ENCODE measurements at places on chromosomes 7 and 10.
A peak's percentile ranks its signal among the peaks of the same experiment; 100 is the strongest.

GRCh38 chr7:77235276-77235675 lies 35.7 kb upstream of the FGL2 start:
- DNase-seq = no peak

DNA sequence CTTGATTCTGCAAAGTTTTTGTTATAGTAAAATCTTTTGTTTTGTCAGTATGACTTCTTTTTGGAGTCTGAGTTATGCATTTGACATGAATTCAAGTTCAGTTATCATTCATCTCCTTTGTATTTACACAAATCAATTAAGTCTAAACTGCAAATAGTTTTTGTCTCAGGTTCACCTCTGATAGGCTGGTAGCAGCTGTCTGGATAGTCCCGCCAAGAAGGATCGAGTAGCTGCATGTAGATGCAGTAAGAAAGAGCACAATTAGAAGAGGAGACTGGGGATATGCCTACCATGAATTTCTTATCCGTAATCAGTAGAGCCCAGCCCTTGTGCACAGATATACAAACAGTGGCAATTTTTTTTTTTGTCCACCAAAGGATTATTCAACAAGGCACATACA lies 392.5 kb upstream of the ETV1 start:
- DNase-seq = no peak

GRCh38 chr10:33382216-33382600 lies 47.7 kb upstream of the NRP1 start:
- DNase-seq = no peak

- DNase-seq = no peak
Measured at GRCh38 chr10:70254778-70255328, 21.6 kb upstream of the PPA1 start.

DNA sequence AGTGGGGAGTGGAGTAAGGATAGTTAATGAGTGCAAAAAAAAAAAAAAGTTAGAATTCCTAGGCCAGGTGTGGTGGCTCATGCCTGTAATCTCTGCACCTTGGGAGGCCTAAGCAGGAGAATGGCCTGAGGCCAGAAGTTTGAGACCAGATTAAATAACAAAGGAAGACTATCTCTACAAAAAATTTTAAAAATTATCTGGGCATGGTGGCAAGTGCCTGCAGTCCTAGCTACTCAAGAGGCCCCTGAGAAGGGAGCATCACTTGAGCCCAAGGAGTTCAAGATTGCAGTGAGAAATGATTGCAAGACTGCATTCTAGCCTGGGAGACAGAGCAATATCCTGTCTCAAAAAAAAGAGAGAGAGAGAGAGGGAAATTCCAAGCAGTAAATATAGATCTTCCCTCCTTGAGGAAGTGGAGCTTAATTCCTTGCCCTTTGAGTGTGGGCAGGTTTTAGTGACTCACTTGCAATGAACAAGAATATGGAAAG lies 19.5 kb upstream of the CSTF2T start:
- DNase-seq = no peak

GRCh38 chr7:104111271-104111670 lies 96.5 kb downstream of the ORC5 start:
- DNase-seq = no peak

- no peak for DNase-seq
Measured at GRCh38 chr7:104908636-104909035, 105.4 kb upstream of the KMT2E start.

DNA sequence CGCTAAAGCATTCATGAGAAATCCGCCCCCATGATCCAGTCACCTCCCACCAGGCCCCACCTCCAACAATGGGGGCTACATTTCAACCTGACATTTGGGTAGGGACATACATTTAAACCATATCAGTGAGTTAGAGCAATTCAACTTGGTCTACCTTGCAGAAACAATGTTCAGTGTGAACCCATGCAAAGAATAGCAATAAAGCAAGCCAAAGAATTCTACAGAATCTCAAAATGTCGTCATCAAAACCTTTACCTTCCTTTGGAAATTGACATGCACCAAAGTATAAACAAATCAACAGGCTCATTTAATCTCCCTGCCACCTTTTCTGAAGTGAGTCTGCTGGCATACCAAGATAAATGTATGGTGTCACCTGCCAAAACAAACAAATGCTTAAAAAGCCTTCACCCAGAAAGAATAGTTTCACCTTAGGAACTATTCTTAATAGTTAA lies 68.8 kb upstream of the ABLIM1 start:
- DNase-seq = no peak

- DNase-seq = no peak
Measured at GRCh38 chr7:65966146-65966545, 15.9 kb downstream of the GUSB start.

- no peak for DNase-seq
Measured at GRCh38 chr10:10977226-10977956, 40.3 kb upstream of the CELF2 start.

DNA sequence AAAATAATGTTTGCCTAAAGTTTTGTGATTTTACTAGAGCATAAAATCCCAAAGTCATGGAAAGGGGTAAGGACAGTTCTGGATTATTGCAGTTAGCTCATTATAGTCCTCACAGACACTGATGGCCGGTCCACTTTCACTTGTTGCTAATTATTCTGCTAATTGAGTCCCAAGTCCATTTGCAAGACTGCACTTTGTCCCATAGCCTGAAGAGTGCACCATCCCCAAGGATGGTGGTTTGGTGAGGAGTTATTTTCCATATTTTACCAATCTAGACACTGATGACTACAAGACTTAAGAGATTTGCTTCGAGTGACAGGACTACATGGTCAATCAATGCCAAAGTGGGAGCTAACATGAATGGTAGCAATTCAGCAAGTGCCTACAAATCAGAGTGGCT lies 181.8 kb upstream of the CACNA2D1 start:
- DNase-seq = no peak

GRCh38 chr10:129942391-129942790 lies 21.7 kb downstream of the EBF3 start:
- no peak for DNase-seq

DNA sequence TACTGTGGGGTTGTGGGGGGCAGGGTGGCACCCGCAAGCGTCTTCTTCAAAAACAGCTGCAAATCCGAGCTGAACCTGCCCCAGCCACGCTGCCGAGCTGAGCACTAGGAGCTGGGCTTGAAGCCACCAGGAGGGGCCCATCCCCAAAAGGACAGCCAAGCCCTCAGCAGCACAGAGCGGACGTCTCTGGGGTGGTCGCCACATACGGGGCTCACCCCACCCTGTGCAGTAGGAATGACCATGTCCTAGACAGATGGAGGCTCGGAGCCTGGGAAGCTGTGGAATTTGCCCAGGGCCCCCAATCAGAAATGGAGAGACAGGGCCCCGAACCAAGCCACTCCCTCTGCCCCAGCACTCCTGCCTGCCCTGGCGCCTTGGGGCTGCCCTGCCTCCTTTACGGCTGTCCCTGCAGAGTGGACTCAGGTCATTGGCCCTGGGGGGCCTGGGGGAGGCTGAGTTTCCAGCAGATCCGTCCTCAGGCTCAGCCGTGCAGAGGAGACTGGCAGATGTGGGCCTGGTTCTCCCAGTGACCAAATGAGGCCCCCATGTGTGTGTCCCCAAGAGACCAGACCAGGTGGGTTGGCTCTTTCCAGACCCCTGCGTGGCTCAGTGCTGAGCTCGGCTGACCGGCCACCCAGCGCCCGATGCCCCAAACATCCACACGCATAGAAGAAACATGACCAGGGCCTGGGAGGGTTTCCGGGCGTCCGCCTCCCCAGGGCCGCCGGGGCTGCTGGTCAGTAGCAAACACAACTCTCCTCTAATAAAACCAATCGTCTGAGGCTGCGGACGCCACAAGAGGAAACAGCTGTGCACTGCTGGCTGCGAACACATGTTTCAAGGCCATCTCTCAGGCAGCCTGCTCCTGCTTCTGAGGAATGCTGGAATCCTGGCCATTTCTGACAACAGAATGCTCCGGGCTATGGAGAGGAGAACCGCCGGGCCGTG lies 54.9 kb downstream of the PDGFA start:
- DNase-seq = no peak

- no peak for DNase-seq
Measured at GRCh38 chr10:128979405-128979804, 487.6 kb upstream of the MGMT start.

DNA sequence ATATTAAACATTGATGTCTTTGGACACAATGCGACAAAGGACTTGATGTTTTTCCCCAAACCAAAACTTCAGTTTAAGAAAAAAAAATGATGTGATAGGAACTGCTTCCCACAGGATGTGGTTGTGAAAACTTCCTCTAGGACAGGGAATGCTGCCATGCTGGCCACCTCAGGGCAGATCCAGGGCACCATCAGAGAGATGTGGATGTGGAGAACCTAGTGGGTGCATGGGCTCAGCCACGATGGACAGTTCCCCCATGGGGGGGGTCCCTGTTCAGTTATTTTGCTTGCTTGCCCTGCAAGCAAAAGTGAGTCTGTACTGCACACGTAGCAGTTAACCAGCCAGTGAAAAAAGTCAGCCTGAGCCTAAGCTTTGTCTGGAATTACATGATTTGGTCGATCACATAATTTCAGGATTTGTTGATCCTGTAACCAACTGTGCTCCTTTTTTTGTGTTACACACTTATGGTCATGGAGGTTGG lies 36.3 kb downstream of the LAMB4 start:
- DNase-seq = no peak

DNA sequence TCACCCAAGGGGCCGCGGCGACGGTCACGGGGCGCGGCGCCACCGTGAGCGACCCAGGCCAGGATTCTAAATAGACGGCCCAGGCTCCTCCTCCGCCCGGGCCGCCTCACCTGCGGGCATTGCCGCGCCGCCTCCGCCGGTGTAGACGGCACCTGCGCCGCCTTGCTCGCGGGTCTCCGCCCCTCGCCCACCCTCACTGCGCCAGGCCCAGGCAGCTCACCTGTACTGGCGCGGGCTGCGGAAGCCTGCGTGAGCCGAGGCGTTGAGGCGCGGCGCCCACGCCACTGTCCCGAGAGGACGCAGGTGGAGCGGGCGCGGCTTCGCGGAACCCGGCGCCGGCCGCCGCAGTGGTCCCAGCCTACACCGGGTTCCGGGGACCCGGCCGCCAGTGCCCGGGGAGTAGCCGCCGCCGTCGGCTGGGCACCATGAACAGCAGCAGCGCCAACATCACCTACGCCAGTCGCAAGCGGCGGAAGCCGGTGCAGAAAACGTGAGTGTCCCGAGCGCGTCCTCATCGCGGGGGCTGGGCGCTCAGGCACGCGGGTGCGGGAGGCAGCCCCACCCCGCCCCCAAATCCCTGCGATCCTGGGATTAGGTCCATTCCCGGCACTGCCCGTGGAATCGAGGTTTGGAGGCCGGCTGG lies 509 bp downstream of the AHR start:
- peak; percentile 44 for DNase-seq

DNA sequence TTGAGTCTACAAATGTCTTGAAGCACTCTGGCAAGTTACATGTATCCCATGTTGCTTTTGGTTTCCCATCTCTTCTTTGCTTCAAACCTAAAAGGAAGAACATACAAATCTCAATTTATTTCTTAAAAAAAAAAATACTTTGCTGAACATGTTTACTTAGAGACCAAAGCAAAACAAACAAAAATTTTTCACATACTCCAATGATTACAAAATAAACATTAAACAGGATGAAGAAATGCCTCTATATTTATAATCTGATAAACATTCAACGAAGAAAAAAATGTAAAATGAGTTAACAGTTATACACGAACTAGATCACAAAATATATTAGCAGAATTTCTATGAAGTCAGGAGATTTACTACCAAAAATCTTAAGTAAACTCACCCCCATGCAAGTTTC lies 31.3 kb downstream of the FAM204A start:
- DNase-seq = no peak

DNA sequence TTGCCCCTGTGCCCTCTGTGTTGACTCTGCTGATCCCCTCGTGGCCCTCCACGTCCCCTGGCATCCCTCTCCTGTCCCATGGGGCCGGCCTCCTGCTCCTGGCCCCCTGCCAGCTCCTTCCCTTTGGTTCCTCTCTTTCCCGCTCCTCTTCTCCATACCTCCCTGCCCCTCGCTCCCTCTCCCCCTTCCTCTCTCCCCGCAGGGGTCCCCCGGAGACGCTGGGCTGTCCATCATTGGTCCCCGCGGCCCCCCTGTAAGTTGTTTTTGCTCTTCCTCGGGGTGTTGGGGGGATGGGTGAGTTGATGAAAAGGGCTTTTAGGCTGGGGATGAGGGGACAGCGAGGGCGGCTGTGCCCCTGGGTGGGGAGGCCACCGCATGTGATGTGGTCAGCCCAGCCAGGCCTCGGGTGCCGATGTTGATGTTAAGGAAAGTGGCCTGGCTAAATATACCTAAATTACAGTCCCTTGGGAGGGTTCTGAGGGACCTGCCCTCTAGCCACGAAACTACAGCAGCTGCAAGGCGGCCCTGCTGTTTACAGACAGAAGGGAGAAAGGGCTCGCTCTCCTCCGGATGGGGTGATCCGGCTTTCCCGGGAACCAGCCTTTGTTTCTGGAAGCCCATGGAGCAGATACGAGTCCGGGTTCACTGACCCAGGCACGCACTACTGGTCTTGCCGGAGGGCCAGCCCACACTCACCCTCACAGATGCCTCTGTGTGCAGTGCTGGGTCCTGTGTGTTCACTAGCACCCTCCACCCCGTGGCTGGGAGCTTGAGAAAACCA lies 78.8 kb downstream of the COL13A1 start:
- no peak for DNase-seq

GRCh38 chr7:29013082-29013695 lies 55.1 kb upstream of the TRIL start:
- no peak for DNase-seq

- no peak for DNase-seq
Measured at GRCh38 chr7:148402159-148402558, 188.4 kb upstream of the C7orf33 start.

GRCh38 chr7:25014756-25015155 lies 34.8 kb upstream of the OSBPL3 start:
- DNase-seq = no peak

DNA sequence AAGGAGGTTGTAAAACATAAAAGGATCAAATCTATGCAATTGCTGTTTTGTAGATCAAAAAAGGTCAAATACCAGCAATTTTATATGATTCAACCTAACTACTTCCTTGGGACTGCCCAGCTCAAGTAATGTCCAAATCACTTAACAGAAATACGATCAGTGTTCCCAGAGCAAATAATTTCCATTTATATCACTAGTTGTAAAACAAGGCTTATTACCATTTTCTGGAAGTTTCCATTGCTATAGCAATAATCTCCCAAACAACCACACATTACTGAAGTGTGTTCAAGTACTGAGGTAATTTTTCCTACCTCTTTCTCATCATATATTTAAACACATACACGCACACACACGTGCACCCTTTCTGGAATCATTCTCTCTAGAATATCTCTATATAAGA lies 123.3 kb downstream of the NRCAM start:
- no peak for DNase-seq

GRCh38 chr10:62399211-62399610 lies 25.0 kb downstream of the ZNF365 start:
- no peak for DNase-seq

- DNase-seq = no peak
Measured at GRCh38 chr10:111130471-111130870, 53.6 kb downstream of the ADRA2A start.

Data from CD4-positive, alpha-beta T cell treated with Interleukin-4 for 4 hours (primary cell).